ENCODE measurements at places on chromosomes 4 and X.

GRCh38 chr4:131613824-131614216, 1535.3 kb upstream of the PCDH10 start:
- no peak for DNase-seq

DNA sequence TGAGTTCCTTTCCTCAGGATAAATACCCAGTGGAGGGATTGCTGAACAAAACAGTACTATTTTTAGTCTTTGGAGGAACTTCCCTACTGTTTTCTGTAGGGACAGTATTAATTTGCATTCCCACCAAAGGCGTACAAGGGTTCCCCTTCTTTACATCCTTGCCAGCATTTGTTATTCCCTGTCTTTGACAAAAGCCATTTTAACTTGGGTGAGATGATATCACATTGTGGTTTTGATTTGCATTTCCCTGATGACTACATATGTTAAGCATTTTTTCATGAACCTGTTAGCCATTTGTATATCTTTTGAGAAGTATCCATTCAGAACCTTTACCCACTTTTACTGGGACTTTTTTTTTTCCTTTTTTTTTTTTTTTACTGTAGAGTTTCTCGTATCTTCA, 126.2 kb upstream of the ANXA10 start:
- DNase-seq = no peak

DNA sequence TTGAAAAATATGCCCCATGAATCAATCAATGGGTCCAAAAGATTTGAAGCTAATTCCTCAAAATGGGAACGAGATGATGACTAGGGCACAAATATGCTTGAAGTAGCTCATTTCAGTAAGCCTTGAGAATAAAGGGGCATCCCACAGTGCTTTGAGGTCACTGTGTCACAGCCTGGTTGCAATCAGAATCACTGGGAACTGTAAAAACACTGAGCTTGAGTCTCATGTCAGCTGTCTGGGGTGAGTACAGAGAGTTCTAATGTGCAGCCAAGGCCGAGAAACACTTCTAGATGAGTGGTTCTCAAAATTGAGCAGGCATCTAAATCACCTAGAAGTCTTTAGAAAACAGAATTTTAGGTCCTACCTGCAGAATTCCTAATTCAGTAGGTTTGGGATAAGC, 120.5 kb upstream of the EGFL6 start:
- DNase-seq = no peak

GRCh38 chr4:168609369-168609768, 112.5 kb downstream of the PALLD start:
- DNase-seq = no peak

DNA sequence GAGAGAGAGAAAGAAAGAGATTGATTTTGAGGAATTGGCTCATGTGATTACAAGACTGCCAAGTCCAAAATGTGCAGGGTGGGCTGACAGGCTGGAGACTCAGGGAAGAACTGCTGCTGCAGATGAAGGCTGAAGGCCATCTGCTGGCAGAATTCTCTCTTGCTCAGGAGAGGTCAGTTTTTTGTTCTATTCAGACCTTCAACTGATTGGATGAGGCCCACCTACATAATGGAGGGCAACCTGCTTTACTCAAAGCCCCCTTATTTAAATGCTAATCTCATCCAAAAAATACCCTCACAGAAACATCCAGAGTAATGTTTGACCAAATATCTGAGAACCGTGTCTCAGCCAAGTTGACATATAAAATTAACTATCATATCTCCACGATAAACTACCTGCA, 38.2 kb upstream of the MAMLD1 start:
- no peak for DNase-seq

DNA sequence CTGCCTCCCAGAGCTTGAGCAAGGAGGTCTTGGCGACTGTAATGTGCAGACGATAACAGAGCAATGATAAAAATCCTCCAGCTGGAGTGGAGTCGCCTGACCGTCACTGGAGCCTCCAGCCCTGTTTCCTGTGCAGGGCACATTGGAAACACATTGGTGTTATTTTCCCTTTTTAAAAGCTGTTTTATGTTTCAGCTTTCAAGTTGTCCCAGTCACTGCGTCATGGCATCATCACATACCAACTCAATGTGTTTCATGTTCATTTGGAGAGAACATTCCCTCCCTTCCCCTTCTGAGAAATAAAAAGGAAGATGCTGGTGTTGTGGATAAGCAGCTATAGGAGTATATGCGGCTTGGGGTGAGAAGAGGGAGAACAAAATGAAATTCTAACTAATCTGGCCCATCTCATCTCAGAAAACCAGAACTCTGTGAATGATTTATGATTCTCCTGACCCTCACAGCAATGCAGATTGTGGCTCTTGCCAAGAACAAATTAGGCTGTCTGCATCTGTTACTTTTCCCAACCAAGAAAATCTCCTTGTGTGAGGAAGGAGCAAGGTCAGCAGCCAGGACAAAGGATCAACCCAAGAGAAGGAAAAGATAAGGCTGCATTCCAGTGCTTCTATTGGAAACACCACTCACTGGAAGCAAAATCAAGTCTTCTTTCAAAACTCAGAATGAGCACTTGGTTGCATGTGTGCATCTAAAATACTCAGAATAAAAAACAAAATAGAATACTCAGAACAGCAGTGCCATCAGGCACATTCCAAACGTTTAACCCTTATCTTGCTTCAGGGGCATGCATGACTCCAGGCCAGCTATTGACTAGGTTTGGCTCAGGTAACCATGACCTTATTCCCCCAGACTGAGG, 134.4 kb downstream of the RASL11B start:
- no peak for DNase-seq
